Aorta (tissue), 5 donors: ENCODE measurements at places on chromosomes 7 and 10.

GRCh38 chr7:91685544-91685943 lies 195.0 kb downstream of the MTERF1 start:
- DNase-seq = no peak

DNA sequence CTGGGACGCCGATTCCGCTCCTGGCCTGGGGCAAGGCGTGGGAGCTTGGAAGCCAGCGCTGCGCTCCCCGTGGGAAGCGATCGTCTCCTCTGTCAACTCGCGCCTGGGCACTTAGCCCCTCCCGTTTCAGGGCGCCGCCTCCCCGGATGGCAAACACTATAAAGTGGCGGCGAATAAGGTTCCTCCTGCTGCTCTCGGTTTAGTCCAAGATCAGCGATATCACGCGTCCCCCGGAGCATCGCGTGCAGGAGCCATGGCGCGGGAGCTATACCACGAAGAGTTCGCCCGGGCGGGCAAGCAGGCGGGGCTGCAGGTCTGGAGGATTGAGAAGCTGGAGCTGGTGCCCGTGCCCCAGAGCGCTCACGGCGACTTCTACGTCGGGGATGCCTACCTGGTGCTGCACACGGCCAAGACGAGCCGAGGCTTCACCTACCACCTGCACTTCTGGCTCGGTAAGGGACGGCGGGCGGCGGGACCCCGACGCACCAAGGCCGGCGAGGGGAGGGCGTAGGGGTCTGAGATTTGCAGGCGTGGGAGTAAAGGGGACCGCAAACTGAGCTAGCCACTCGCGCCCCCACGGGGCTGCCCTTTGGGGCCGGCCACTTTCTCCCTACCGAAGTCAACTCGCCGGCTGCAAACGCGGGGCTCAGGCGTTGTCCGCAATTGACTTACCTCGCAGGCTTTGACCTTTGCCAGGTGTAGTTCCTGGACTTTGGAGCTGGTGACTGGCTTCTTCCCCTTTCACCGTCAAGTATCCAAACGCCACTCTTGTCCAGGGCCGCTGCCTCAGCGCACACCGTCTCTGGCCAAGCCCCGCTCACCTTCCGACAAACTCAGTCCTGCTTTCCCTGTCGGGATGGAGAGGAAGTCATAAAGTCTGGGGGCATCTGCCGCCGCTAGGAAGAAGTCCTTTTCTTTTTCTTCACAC lies at the start of gene SCIN:
Gene SCIN (plus strand): TSS at position 187 of the 928 bp plus-strand sequence. CDS start 67 bp downstream, at position 254.
- peak; percentile 76 for DNase-seq

GRCh38 chr10:36183056-36183455 lies 541.0 kb upstream of the FZD8 start:
- DNase-seq = no peak

- DNase-seq = no peak
Observed at GRCh38 chr10:42986633-42987032, 90.2 kb upstream of the RET start.

GRCh38 chr7:106283831-106284713 lies 711 bp downstream of the NAMPT start:
- peak; percentile 87 for DNase-seq

GRCh38 chr7:110569486-110570205 lies 521.3 kb upstream of the LRRN3 start:
- DNase-seq = no peak
